SK-N-DZ (cell line): ENCODE measurements at places on chromosomes 5 and 9.
A peak's percentile ranks its signal among the peaks of the same experiment; 100 is the strongest.

GRCh38 chr9:16258708-16259107 is 611.8 kb downstream of the BNC2 start:
- DNase-seq = no peak

- no peak for DNase-seq
These were observed 6.5 kb downstream of the NTNG2 start for GRCh38 chr9:132168347-132168746.

GRCh38 chr9:127182901-127183746 is 60.7 kb upstream of the ANGPTL2 start:
- no peak for DNase-seq

DNA sequence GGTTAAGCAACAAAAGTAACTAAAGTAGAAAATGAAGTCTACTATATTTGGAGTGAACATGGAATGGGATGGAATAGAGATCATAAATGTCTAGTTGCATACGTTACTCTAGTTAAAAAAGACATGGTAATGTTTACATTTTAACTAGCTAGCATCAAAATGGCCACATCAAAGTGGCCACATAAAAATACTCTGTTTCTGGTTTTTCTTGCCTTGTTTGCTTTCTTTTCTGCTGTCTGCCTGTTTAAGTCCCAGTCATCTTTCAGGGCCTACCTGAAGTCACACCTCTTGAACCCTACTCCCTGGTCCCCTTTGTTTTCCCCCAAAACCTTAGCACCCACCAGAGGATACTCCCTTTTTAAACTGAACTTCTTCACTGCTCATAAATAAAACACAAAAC is 6.4 kb upstream of the KIF2A start:
- no peak for DNase-seq

GRCh38 chr5:160966921-160967320 is 114.9 kb upstream of the ATP10B start:
- DNase-seq = no peak

- DNase-seq = no peak
These were observed 2.2 kb upstream of the DPP7 start for GRCh38 chr9:137116728-137117127.

DNA sequence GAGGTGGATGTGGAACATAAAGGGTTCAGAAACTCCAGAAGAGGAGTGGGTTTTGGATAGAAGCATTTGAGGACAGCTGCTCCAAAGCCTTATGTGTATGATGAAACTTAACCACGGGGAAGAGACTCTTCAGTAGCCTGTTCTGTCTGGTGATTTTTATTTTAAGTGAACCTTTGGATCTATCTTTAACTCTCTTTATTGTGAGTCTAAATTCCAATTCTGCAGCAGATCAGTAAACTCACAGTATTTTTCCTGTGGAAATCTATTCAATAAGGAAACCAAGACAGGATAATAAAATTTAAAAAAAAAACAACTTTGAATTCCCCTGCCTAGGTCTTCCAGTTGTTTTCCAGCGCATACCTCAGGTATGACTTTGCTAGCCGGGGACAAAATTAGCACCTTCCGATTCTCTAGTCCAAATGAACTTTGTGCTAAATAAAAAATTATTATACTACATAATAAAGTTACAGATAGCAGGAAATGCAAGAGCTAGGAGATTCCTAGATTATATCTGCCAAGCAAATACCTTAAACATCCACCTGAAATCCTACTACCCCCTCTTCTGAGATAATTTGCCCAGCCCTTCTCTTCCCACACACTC is 101.9 kb downstream of the NLN start:
- DNase-seq = no peak

GRCh38 chr9:35051069-35051967 is 21.1 kb downstream of the VCP start:
- peak; percentile 53 for DNase-seq

DNA sequence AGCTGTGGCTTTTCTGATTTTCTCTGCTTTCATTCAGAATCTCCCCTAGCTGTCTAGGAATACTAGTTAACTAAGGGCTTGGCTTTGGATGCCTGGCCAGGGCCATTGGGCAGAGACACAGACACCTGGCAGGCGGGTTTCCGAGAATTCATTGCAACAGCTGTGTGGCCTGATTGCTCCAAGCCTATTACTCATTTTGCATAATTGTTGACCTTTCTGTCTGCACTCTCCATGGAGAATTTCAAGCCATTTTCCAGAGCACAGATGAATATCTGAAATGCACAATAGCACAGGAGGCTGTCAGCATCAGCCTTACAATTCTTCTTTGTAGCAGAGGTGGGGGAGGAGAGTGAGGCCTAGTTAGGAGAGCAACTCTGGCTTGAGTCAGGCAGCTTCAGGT is 310.5 kb downstream of the DMAC1 start:
- DNase-seq = peak; percentile 87

- DNase-seq = no peak
These were observed 133.0 kb upstream of the PTCH1 start for GRCh38 chr9:95649801-95650213.

DNA sequence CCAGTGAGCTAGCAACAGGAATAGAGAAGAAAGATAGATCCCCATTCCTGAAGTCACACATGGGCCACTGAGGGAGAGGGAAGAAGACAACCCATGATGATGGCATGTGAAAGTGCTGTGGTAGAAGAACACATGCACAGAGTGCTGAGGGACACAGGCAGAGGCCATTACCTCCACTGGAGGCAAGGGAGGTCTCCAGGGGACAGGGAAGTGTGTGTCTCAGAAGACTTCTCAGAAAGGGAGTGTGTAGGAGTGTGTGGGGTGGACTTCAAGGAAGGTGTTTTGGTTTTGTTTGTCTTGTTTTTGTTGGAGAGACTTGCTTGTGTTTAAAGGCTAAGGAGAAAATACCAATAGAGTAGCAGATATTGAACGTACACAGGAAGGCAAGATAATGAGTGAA is 77.0 kb upstream of the SMARCA2 start:
- no peak for DNase-seq

GRCh38 chr9:7298123-7298522 is 501.5 kb downstream of the DMAC1 start:
- no peak for DNase-seq

GRCh38 chr9:69063839-69064238 is 28.3 kb downstream of the FXN start:
- no peak for DNase-seq

- DNase-seq = no peak
These were observed 83.8 kb downstream of the ADRB2 start for GRCh38 chr5:148910216-148910615.
